Cerebellar nuclear complex (tissue), 1 donor: ENCODE measurements at places on chromosomes 12 and 14.

DNA sequence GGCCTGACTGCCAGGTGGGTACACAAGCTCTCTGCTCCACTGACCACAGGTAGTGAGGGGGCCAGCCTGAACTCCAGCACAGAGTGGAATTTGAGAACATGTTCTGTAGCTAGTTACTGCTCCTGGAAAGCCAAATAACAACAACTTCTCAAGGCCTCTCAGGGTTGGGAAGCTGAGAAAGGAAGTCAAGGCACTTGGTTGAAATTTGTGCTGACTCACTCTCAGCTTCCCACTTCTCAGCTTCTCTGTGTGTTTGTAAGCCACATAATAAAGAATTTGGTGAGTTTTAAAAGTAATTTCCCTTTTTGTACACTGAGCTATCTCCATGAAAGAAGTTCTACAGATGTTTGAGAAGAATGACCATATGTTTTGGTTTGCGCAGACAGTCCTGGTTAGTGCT lies 234.9 kb downstream of the KTN1 start:
- no peak for DNase-seq

GRCh38 chr12:77406219-77406905 lies 341.0 kb upstream of the E2F7 start:
- DNase-seq = no peak

DNA sequence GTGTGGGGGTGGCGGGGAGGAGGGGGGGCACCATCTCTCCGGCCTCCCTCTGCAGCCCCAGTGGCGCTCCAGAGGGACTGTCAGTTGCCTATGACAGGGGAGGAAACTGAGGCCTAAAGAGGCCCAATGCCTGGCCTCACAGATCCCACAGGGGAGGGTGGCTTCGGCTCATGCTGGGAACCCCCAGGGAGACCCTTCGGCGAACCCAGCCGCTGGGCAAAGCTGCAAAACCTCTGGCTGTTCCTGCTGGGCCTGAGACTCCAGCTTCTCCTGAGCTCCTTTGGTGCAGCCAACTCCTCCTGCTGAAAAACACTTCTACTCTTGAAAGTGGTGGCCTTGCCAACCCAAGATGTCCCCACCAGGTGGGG lies 170.1 kb upstream of the RTL1 start:
- DNase-seq = no peak

DNA sequence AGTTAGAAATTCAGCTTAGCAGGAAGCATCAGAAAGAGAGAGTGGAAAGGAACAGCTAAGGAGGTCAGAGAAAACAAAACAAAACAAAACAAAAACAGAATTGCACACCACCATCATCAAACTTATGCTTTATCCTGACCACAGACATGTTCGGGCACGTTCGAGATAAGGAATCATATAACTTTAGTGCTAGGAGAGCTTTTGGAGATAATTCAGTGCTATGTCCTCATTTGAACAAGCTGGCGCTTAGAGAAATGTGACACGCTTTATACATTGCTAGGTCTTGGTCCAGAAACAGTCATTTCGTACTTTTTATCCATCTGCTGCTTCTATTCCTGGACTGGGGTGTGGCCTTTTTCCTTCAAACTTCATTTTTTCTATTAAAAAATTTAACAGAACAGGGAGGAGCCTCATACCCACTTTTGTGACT lies 213.1 kb downstream of the PTPRO start:
- no peak for DNase-seq

DNA sequence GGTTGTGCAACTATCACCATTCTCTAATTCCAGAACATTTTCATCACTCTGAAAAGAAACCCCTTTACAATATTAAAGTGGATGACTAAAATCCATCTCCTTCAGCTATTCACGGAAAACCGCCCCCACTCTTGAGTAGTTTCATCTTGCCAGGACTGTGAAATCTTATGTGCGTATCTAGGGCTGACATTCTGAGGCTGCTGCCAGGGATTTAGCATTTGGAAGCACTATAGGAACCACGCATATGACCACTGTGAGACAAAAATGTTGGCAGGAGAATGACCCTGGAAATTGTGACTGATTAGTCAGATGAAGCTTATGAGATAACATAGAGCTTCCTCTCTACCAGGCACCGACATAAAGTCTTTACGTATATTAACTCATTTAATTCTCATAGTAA lies 305.2 kb upstream of the PDE3A start:
- DNase-seq = no peak

- DNase-seq = no peak
These were observed 78.1 kb downstream of the KSR2 start for GRCh38 chr12:117890644-117891043.
